ENCODE measurements at places on chromosomes 3 and 15.

GRCh38 chr3:50112462-50112861, 23.7 kb downstream of the RBM5 start:
- DNase-seq = no peak

DNA sequence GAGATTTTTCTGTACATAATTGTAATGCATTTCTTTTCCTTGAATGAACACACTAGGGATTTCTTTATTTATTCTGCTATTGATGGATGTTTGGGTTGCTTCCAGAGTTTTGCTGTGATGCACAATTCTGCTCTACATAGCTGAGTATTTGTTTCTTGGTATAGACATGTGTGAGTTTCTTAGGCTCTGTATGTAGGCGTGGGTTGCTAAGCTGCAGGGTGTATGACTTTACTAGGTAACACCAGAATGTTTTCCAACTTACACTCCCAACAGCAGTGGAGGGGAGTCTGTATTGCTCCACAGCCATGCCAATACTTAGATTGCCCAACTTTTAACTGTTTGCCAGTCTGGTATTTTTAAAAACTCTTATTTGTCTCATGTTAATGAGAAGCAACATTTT, 155.5 kb upstream of the TNIK start:
- DNase-seq = no peak

GRCh38 chr3:194269610-194270145, 81.5 kb downstream of the CPN2 start:
- DNase-seq = no peak

GRCh38 chr3:147513785-147514184, 104.6 kb downstream of the ZIC1 start:
- no peak for DNase-seq

DNA sequence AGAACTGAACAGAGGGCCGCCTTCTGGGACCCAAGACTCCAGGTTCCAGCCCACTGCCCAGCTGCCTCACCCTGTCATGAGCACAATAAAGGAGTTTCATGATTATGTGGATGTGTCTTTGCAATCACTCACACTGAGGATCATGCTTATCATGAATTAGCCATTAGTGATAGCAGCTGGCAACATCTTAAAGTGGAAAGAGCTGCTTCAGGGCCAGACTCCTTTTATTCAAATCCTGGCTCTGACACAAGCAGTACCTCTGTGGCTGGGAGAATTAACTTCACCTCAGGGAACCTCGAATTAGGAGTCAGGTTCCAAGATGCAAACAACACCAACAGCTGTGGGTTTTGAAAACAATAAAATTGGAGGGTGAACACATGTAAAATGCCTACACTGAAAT, 6.6 kb upstream of the SCAP start:
- DNase-seq = no peak

DNA sequence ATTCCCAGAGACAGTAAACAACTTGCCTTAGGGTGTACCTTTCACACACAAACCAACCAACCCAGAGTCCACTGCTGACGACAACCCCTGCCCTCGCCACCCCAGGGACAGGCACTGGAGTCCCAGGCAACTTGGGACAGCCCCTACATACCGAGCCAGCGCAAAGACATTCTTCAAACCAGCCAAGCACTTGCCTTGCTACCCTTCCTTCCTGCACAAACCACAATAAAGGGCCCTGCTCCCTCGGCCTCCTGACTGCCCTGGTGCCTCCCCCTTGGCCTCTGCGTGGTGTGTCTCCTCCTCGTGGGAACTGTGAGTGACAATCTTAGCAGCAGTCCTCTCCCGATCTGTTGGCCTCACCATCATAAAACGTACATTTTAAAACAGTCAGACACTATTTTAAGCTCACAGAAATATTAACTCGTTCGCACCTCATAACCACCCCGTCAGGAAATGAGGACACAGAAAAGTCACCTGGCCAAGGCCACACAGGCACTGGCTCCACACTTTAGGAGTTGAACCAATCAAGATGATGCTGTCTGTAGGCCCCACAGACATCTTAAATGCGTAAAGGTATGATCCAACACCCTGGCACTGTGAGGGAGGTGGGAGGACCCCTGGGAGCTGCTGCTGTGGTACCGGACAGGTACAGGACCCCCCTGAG, 113.8 kb downstream of the ADCY5 start:
- no peak for DNase-seq

GRCh38 chr3:136122006-136122405, 74.1 kb downstream of the MSL2 start:
- DNase-seq = no peak

DNA sequence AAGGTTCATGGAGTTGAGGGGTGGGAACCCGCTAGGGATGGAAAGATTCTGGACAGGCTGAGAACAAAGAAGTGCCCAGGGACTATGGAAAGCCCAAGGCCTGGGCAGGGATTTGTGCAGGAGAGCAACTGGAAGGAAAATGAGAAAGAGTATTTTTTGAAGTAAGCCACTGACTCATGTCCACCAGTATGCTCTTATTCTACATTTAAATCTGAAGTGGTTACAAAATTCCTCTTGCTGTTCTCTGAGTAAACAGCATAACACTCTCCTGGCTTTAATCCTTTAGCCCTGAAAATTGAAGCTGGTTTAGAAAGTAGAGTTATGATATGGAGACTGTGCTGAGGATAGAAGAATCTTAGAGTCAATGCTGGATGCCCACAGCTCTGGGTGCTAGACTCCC, 165.2 kb downstream of the ISL2 start:
- no peak for DNase-seq

DNA sequence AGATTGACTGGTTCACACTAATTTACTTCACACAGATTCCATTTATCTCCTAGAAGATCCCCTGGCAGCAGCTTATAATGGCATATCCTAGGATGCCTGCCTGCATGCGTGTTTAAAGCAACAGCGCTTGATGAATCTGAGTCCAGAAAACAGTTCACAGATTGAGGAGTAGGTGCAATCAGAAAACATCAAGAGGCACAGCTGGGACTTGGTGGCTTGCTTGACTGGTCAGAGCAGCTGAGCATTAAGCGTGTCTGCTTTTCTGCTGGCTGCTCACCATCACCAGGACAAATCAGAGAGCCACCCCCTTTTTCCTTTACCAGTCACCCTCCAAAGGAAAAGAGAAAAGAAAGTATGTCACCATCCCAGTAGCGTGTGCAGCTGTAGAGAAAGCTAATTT, 223.6 kb downstream of the WDR72 start:
- DNase-seq = no peak

- no peak for DNase-seq
These were observed 19.3 kb upstream of the SLTM start for GRCh38 chr15:58952751-58953150.

DNA sequence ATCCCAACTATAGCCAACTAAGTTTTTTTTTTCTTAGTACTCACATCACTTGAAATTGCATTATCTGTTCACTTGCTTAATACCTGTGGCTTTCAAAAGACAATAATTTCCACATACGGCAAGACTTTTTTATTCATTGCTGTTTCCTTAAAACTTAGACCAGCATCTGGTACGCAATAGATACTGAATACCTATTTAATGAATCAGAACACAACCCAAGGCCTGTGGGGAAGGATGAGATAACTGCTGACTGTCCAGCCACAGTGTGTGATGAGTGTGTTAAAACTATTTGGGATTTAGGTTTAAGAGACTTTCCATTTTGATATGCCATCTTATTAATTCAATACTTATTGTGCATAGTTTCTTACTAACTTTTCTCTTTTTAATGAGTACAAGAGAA, 988.7 kb downstream of the NTRK3 start:
- DNase-seq = no peak

DNA sequence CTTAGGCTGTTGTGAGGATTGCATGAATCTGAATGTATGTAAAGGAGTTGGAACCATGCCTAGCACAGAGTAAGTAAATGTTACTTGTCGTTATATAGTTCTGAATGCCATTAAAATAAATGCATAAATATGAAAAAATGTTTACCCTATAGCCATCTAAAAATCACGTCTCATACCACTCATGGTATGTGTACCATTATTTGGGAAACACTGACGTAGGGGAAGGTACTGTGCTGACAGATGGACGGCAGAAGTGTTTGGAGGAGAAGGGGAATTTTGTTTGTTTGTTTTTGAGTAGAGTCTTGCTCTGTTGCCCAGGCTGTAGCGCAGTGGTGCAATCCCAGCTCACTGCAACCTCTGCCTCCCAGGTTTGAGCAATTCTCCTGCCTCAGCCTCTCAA, 30.5 kb upstream of the PDZRN3 start:
- no peak for DNase-seq

- no peak for DNase-seq
These were observed 811.0 kb upstream of the ALCAM start for GRCh38 chr3:104555728-104556127.

DNA sequence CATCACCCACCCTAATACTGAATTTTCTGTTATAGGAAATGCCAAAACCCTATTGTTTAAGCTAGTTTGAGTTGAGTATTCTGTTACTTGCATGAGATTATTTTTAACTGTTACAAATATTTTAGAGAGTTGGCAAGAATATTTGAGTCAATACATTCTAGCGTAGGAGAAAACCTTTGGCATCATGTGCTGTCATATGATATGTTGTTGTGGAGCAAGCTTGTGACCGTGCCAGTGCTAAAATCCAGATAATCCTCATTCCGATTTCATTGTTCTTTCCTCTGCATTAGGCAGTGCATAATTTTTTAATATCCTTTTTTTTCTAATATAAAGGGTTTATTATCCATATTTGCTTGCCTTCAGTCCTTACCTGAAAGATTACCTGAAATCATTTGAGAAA, 168.0 kb upstream of the GMNC start:
- DNase-seq = no peak

- no peak for DNase-seq
These were observed 132.8 kb downstream of the PGPEP1L start for GRCh38 chr15:98874773-98875172.

- DNase-seq = no peak
These were observed 66.6 kb downstream of the ARPP21 start for GRCh38 chr3:35705904-35706303.

- no peak for DNase-seq
These were observed 5.7 kb downstream of the KLHL40 start for GRCh38 chr3:42690766-42691680.

DNA sequence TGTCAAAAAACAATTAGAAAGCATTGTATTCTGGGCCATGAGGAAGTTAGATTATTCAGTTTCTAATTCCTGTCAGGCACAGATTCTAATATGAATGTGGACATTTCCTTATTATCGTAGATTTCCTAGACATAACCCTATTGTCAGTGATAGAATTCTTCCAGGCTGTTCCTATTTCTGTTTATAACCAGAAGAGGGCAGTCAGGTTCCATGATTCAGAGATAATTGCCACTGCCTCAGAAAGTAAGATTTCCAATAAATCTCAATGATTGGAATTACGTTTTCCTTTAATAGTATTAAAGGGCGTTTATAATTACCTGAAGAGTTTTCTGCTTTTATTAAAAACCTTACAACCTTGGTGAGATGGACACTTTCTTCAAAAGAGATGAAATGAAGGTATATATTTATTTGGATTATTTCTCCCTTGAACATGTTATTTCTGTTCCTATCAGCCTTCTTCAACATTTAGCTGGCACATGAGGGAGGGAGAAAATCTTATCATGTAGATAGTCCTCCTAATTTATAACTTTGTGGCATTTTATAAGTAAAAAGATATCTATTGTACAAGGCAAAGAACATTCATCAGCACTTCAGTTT, 439.2 kb downstream of the MCTP2 start:
- DNase-seq = no peak

GRCh38 chr3:25403968-25404367, 24.1 kb upstream of the RARB start:
- no peak for DNase-seq

GRCh38 chr3:139588450-139588849, 48.9 kb upstream of the RBP1 start:
- no peak for DNase-seq

DNA sequence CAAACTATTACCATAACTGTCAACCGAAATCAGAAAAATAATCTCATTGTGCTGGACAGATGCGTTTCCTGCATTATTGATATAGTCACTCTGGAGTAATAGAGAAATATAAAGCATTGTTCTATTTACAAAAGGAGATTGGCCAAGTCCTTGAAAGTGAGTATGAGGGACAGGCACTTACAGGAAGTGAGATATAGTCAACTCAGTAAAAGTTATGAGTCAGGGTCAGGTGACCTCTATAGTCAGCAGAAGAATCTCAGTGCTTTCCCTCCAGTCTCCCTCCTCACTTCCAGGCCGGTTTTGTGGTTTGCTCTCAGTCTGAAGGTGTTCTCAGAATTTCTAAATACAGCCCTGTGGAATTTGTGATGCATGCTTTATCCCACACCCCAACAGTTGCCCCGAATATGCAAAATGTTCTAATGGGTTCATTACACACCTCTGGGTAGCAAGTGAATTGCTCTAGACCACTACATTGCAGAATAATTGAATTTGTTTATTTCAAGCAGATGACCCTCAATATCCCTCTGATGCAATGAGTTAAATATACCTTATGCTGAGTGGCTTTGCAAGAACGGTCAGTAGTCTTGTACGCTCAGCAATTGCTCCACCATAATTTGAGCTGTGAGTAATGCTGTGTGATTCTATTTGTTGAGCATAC, 787.7 kb downstream of the MCTP2 start:
- no peak for DNase-seq

GRCh38 chr15:87959080-87959479, 297.5 kb downstream of the NTRK3 start:
- DNase-seq = no peak

DNA sequence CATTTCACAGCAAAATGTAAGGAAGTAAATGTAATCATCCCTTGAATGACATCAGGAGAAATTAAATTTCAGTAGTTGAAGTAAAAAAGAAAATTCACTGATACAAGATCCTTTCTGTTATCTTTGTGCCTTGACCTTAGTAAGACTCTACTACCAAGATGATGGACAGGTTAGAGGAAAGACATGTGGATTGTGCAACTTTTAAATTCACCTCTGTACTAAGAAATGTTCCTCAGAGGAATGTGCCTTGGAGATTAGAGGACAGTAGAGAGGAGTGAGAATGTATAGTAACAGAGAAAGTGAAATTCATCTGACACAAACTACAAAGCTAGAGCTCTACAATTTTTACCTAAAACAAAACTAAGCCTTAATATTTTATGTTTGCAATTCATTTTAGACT, 375.3 kb downstream of the PLOD2 start:
- no peak for DNase-seq

DNA sequence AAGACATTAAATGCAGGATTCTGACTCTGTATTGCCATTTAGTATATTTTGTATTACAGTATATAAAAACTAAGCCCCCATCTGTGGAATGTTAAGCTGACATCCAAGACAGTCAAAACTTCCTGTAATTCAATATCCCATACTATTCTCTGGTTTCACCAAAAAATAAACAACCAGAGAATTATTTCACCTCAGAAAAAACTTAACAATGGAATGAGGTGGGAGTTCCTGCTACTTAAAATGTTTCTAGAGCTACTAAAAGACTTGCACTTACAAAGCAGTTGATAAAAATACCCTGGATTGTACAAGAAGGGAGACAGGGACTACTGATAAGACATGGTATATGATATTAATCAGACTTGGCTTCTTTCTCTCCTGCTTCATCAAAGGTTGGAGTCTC, 8.3 kb downstream of the ARL13B start:
- DNase-seq = no peak

GRCh38 chr15:80495401-80495942, 91.3 kb downstream of the ARNT2 start:
- DNase-seq = no peak

GRCh38 chr3:94159062-94159828, 96.4 kb downstream of the NSUN3 start:
- no peak for DNase-seq

Measured in activated T-helper 1 cell treated with Interleukin-2 at 50 U/mL for 16 hours (primary cell).